ENCODE measurements at places on chromosomes 3 and 15.

- no peak for DNase-seq
Observed at GRCh38 chr15:87416591-87417257, 839.8 kb downstream of the NTRK3 start.

- DNase-seq, result no peak
Observed at GRCh38 chr3:184539801-184540435, 21.7 kb upstream of the EPHB3 start.

- no peak for DNase-seq
Observed at GRCh38 chr3:46972396-46972795, 4.1 kb downstream of the CCDC12 start.

DNA sequence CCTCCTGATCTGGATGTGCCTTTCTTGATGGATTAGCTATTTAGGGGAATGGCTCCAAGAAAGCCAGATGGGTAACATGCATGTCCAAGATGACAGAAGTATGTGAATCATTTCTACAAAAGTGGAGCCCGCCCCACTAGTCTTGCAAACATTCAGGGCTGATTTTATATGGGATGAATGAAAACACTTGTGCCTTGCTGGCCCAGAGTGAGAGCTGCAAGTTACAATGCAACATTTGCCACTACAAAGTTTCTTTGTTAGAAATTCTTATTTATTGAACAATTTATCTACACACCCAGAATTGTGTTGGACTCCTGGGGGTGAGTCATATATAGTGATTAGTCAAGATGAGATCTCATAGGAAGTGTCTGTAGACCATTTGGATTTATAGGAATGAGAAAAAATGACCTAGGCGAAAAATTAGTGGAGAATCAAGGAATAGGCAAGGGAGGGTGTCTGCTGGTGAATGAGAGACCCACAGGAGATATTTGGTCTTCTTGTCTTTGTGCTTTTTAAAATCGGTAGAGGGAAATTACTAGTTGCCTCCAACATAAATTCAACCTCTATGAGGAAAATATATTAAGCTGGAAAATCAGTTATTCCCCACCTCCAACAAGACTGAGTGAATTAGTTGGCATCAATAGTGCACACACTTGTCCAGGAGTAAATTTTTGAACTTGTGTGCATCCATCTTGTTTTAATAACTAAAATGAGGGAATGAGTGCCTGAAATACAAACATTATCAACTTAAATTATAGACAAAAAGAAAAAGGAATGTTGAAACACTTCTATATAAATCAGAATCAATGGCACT lies 53.5 kb upstream of the DCBLD2 start:
- peak; percentile 30 for DNase-seq

DNA sequence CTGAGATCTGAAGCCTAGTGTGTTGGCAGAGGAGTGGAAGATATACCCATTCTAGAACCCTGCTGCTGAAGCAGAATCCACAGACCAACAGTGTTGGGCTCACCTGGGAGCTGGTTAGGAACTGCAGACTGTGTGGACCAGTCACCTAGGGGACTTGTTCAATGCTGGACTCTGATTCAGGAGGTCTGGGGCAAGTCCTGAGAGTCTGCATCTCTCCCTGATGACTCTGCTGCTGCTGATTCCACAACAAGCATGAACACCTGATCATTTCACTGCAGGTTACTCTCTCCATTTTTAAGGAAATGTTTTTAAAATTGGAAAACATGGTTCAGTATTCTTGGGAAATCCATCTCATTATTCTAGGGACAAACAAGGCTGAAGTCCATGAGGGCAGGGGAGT lies 84.9 kb downstream of the SEMA6D start:
- no peak for DNase-seq

DNA sequence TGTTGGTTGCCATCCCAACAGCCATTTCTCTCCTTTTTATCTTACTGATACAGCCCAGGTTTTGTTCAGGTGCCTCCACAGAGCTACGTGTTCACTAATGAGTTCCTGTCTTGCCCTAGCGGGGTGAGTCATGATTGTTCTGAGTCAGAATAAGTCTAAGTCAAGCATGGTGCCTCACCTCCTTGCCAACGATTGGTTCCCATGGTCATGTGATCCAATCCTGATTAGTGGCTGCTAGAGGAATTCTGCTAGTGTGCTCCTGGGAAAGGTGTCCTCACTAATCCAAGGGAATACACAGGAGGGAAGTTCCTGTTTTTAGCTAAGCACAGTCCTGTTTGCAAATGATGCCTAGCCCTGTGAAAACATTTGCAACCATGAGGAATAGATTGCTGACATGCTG lies 99.8 kb downstream of the NSUN3 start:
- DNase-seq, result no peak

DNA sequence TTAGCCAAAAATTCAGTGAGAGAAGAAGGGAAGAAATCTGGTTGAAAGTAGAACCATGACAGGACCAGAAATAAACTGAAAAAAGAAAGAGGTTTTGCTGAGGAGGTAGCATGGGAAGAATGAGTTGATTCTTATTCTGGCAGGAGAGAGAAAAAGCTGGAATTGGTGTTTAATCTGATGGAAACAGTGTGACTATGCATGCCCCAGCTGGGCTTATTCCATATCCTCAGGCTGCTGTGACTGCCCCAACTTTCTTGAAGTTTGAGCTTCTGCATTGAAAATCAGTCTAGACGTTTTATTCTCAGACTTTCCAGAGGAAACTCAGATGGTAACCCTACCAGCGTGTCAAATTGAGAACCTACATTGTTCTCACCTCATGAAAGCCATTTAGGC lies 352.5 kb upstream of the DCBLD2 start:
- DNase-seq, result no peak

- DNase-seq, result no peak
Observed at GRCh38 chr15:57160823-57161560, 215.3 kb upstream of the CGNL1 start.

- DNase-seq, result no peak
Observed at GRCh38 chr15:74028646-74029045, 34.1 kb downstream of the PML start.

- DNase-seq, result no peak
Observed at GRCh38 chr3:102400766-102401165, 34.0 kb upstream of the ZPLD1 start.

- DNase-seq, result no peak
Observed at GRCh38 chr15:47333734-47334133, 383.6 kb upstream of the SEMA6D start.

DNA sequence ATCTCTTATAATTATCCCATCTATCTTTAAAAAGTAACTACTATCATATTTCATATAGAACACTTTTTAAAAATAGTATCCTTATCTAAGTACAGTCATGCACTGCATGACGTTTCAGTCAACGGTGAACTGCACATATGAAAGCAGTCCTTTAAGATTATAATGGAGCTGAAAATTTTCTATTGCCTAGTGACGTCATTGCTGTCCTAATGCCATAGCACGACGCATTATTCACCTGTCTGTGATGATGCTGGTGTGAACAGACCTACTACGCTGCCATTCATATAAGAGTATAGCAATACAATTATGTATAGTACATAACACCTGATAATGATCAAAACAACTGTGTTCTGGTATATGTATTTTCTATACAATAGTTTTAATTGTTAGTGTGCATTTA lies 225.0 kb downstream of the SOX2 start:
- DNase-seq, result no peak

- DNase-seq, result peak; percentile 82
Observed at GRCh38 chr3:42979044-42979972, at the start of gene GASK1A. GASK1A (plus strand) TSS chr3:42979311; CDS start chr3:42979643, 332 bp downstream.

DNA sequence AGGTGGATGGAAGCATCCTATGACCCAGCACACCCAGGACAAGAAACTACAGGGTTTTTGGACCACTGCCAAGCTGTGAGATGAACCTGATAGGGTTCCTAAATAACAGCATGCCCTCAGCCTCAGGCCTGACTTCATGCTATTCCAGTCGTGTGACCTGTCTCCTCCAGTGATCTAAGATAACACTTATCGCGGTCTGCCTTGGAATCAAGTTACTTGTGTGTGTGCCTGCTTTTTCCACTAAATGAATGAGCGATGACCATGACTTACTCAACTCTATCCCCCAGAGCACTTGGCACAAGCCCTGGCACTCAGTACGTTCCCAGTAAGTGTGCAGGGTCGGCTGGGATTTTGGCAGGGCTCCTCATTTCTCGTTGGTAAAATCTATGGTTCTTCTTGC lies 172.7 kb upstream of the TP63 start:
- peak; percentile 20 for DNase-seq

GRCh38 chr15:54841701-54842305 lies 354.9 kb downstream of the RSL24D1 start:
- DNase-seq, result no peak

DNA sequence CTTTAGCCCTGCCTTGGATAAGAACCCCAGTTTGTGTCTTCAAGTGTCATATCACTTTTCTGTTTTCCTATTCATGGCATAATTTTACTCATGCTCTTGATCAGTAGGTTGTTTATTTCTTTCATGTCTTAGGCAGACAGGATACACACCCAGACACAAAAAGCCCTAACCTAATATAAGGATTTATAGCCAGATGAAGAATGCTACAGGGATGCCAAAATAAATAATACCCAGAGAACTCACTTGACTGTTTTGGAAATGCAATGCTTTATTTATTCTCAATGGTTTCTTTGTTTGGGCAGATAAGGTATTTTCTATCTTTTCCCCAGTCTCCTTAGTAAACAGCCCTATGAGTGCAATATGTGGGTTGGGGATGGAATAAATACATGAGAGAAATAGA lies 424.0 kb upstream of the PDZRN3 start:
- no peak for DNase-seq

GRCh38 chr15:52028431-52029093 lies 9.5 kb downstream of the MAPK6 start:
- DNase-seq, result no peak

- DNase-seq, result no peak
Observed at GRCh38 chr3:10823516-10823818, 7.4 kb downstream of the SLC6A11 start.

DNA sequence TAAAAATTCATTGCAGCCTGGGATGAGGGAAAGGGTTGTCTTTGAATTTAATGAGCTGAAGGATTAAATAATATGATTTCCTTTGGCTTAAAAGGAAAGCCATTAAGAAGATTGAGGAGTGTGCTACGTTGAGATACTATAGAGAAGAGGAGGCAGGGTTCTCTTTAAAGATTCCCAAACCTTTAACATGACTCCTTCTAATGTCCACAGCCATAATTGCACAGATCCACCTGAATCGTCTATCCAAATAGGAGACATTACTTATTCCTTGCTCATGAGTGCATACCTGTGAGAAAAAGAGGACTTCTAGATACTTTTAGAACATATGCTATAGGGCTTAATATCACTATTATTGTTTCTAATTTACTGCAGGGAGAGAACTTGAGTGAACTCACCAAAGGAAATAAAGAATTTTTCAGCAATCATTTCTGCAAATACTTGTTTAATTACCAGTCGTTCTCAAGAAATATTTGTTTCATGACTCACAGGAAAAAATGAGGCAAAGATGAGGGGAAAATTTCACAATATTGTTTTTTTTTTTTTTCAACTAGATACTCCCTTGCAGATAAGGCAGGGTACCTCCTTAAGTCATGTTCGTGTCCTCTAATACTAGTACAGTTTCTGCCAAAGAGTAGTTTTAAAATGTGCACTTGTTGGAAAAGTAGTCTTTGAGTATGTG lies 8.9 kb upstream of the SUCNR1 start:
- no peak for DNase-seq
